ENCODE measurements at places on chromosomes 6 and 20.

DNA sequence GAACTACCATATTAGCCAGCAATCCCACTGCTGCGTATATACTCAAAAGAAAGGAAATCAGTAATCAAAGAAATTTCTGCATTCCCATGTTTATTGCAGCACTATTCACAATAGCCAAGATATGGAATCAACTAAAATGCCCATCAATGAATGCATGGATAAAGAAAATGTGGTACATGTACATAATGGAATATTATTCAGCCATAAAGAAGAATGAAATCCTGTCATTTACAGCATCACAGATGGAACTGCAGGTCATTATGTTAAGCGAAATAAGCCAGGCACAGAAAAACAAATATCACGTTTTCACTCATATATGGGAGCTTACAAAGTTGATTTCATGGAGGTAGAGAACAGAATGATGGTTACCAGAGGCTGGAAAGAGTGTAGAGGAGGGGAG lies 65.1 kb downstream of the ALDH8A1 start:
- H3K27me3 ChIP-seq, result peaks cover 32% of the 10 kb centered on the region
- H3K36me3 ChIP-seq, result no peaks in the 10 kb centered on the region
- no peaks in the 10 kb centered on the region for H3K4me1 ChIP-seq
- no peak overlapping the region for H3K27ac ChIP-seq

DNA sequence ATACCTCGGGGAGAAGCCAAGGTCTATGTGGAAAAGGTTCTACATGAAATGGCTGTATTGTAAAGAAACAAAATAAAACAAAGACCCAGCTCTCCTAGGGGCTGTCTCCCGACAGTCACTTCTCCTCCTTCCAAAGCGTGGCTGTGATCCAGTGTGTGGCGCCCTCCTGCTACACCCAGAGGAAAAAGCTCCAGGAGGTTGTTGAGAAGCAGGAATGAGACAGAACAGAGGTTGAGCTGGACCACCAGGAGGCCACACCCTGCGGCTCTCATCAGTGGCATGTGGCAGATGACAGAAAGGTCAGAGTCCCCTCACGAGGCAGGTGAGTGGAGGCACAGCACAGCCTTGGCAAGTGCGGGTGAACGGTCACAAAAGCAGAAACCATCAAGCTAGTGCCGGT lies 236.0 kb downstream of the TBXT start:
- DNase-seq, result no peak
- no peaks in the 10 kb centered on the region for H3K4me1 ChIP-seq
- H3K36me3 ChIP-seq, result no peaks in the 10 kb centered on the region
- no peak overlapping the region for H3K4me3 ChIP-seq
- peaks cover 37% of the 10 kb centered on the region for H3K27me3 ChIP-seq

DNA sequence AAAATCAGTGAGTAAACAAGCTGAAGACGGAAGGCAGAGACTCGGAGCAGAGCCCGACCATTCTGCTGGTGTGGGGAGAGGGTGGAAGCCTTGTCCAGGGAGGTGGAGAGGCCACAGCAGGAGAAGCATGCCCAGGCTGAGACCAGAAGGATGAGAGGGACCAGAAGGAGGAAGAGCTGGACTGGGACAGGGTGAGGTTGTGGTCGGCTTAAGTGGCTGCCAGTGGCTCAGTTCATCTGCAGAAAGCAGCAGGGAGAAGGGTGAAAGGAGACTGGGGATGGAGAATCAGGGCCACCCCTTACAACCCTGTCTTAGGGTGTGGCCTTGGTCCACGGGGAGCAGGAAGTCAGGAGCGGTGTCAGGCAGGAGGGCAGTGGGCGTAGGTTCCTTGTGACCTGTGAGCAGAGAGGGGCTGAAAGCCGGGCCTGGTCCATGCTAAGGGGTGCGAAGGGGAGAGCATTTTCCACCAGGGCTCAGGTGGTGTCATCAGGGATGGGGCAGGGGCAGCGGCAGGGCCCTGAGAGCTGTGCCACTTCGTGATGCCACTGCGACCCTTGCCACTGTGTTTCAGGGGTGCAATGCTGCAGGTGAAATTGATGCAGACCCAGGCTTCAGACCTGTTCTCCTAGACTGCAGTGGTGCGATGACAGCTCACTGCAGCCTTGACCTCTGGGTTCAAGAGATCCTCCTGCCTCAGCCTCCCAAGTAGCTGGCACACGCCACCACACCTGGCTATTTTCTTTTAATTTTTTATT lies 81.1 kb downstream of the TTLL2 start:
- no peak for DNase-seq
- no peak overlapping the region for H3K27ac ChIP-seq
- no peak overlapping the region for H3K4me3 ChIP-seq

GRCh38 chr20:58621906-58622548 lies 29.1 kb upstream of the STX16 start:
- DNase-seq, result no peak
- no peak overlapping the region for H3K4me3 ChIP-seq
- H3K4me1 ChIP-seq, result peaks cover 5% of the 10 kb centered on the region
- H3K27ac ChIP-seq, result no peak overlapping the region
- peaks cover 31% of the 10 kb centered on the region for H3K27me3 ChIP-seq

GRCh38 chr6:149701714-149702113 lies 16.2 kb downstream of the LATS1 start:
- H3K27ac ChIP-seq, result peak overlapping the region; percentile 8
- H3K4me1 ChIP-seq, result peaks cover 35% of the 10 kb centered on the region
- H3K4me3 ChIP-seq, result no peak overlapping the region
- H3K36me3 ChIP-seq, result peaks cover 17% of the 10 kb centered on the region
- H3K27me3 ChIP-seq, result no peaks in the 10 kb centered on the region
